ENCODE measurements at places on chromosomes 2 and 18.

DNA sequence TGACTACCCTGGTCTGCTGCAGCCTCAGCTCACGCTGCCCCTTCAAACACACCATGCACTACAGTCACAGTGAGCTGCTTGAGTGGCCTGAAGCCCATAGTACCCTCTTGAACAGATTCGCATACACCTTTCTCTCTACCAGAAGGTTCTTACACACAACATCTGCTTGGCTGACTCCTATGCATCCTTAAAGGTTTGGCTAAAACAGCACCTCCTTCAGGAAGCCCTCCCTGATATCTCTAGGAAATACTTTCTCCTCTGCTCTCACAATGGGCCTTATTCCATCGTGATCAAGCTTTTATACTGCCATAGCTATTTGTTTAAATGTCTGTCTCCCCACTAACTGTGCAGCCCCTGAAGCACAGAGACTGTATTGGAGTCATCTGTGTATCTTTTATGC is 31.5 kb downstream of the TGFBRAP1 start:
- DNase-seq = no peak

DNA sequence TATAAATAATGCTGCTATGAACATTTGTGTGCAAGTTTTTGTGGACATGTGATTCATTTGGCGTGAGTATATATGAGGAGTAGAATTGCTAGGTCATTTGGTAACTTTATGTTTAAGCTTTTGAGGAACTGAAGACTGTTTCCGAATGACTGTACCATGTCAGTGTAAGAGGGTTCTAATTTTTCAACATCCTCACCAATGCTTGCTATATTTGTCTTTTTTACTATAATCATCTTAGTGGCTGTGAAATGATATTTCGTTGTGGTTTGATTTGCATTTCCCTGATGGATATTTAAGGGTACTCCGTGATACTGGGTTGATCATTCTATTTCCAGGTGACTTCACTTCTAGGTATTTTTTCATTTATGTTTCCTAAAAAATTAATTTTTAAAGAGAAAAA is 241.1 kb downstream of the BCL2 start:
- no peak for DNase-seq

GRCh38 chr2:26011990-26012856 is 21.7 kb upstream of the RAB10 start:
- no peak for DNase-seq

GRCh38 chr2:215979620-215980019 is 33.7 kb downstream of the MREG start:
- no peak for DNase-seq

DNA sequence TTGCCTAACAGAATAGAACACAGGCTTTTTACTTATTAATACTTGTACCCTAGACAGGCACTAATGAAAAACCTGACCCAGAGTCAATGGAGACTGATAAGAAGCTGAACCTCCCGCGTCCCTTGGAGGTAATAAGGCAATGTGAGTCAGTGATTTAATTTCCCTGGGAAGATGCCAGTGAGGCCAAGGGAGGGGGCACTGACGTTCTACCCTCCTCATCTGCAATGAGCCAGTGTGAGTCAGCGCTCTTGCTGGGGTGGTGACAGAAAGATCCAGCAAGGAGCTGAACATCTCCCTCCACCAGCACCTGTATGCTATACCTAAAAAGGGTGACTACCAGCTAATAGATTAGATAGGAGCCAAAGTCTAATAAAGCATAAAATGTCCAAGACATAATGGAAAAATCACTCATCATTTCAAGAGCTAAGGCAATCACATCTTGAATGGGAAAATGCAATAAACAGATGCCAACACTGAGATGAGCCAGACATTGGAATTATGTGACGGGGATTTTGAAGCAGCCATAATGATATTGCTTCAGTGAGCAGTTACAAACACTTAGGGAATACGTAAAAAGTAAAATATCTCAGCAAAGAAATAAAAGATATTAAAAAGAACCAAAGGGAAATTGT is 116.9 kb downstream of the TPGS2 start:
- peak; percentile 16 for DNase-seq

GRCh38 chr18:79373736-79374135 is 22.0 kb upstream of the NFATC1 start:
- DNase-seq = no peak

GRCh38 chr2:28610583-28611201 is 114.8 kb downstream of the PLB1 start:
- DNase-seq = no peak

GRCh38 chr2:121074293-121074932 is 210.6 kb downstream of the TFCP2L1 start:
- DNase-seq = peak; percentile 85

GRCh38 chr2:236440110-236440881 is 129.3 kb upstream of the ACKR3 start:
- DNase-seq = no peak

DNA sequence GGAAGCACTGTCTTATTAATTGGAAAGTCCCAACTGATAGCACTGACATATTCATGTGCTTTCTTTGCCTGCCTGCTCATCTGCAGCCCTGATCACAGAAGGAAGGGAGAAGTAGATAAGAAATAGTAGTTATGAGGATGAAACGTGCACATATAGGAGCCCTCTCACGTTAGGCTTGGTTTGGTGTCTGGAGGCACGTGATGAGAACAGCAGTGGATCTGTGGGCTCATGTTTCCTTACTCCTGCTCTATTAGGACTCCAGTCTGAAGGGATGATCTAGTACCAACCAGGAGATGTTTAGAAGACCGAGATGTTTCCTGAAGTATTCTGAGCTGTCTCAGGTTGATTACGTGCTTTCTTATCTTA is 84.9 kb downstream of the MAP4K4 start:
- DNase-seq = no peak

DNA sequence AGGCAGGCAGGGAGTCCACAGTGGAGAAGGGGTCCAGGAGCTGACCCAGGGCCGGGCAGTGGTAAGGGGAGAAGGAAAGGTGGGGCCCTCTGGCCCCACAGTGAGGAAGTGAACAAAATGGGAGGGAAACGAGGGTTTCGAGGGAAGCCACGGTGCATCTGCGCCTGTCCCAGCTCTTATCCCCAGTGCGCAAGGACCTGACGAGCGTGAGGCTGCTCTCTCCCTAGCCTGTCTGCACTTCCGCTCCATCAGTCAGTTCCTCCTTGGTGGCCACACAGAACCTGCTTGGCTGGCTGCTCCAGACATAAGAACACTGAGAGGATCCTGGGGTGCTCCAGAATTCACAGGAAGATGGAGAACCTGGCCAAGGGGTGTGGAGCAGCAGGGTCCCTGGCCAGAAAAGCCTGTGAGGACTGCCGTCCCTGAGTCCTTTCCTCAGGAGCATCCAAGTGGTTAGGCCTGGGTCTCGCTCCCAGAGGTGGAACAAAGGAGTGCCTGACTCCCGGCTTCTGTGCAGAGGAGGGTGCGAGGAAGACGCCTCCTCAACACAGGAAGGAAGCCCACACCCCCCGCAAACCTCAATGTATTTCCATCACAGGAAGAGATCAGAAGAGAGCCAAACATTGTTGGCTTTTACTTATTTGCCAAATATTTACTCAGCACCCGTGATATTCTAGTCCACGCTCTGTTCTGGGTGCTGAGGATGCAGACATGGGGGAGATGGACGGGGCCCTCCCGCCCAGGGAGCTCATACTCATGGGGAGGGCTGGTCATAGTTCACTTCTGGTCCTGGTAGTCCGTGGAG is 43.7 kb upstream of the SEMA4C start:
- no peak for DNase-seq

GRCh38 chr2:71226096-71226964 is 573 bp downstream of the PAIP2B start:
- DNase-seq = no peak

DNA sequence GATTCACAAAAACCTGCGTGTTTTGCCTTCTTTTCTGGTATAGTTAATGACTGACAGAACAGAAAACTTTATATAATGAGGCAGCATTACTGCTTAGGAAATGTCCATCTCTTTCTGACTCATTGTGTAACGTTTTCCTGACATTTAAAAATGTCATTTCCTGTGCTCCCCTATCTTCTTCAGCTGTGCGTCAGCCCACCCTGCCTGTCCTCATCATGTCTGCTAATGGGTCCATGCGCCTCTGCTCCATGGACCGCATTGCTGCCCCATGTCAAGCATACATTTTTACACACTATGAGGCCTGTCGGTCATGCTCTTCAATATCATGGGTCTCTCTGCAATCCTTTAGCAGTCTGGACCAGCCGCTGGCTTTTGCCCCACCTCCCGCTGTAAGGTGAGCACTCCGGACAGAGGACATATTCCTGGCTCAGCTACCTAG is 234.3 kb downstream of the CDCA7 start:
- DNase-seq = no peak

GRCh38 chr18:34741401-34741800 is 31.3 kb downstream of the DTNA start:
- DNase-seq = no peak

- DNase-seq = no peak
Observed at GRCh38 chr2:49913025-49913424, 758.7 kb upstream of the FSHR start.

- DNase-seq = no peak
Observed at GRCh38 chr2:108029496-108029895, 43.2 kb downstream of the SLC5A7 start.

- DNase-seq = no peak
Observed at GRCh38 chr18:41347057-41347456, 608.0 kb upstream of the PIK3C3 start.

- DNase-seq = peak; percentile 32
Observed at GRCh38 chr2:74822771-74823566, 11.0 kb upstream of the HK2 start.

DNA sequence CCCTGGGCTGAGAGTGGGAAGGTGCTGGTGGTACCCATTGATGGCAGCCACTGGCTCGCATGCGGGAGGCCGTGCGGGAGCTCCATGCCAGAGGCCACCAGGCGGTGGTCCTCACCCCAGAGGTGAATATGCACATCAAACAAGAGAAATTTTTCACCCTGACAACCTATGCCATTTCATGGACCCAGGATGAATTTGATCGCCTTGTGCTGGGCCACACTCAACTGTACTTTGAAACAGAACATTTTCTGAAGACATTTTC is 12.9 kb upstream of the UGT1A1 start:
- DNase-seq = no peak

DNA sequence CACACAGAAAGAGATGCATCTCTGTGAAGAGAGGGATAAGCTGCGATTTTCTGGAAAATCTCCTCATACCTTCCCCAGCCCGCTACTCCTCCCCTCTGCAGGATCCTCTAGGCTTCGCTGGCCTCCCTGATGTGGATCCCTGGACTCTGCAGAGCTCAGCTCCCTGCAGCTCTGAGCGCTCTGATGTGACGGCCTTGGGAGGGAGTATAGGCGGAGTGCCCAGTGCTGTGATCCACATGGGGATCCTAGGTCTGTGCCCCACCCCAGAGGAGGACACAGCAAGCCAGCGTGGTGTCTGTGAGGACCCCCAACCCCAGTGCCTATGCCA is 111.0 kb downstream of the GYPC start:
- DNase-seq = no peak

- no peak for DNase-seq
Observed at GRCh38 chr2:122098306-122098705, 342.9 kb downstream of the TSN start.

DNA sequence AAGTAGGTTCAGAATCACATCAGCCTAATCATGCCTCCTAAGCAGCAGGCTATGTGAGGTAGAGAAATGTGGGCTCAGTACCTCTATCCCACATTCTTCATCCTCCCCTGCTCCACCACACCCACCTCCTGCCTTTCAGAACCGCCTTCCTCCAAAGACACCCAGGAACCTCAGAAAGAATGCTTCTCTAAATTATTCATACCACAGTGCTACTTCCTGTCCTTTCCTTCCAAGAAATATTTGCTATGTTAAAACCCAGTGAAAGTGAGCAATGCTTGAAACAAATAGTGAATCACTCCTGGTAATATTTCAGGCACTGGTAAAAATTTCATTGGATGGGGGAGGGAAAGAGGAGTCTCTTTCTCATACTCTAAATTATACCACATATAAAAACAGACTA is 24.0 kb upstream of the CREB1 start:
- DNase-seq = no peak

DNA sequence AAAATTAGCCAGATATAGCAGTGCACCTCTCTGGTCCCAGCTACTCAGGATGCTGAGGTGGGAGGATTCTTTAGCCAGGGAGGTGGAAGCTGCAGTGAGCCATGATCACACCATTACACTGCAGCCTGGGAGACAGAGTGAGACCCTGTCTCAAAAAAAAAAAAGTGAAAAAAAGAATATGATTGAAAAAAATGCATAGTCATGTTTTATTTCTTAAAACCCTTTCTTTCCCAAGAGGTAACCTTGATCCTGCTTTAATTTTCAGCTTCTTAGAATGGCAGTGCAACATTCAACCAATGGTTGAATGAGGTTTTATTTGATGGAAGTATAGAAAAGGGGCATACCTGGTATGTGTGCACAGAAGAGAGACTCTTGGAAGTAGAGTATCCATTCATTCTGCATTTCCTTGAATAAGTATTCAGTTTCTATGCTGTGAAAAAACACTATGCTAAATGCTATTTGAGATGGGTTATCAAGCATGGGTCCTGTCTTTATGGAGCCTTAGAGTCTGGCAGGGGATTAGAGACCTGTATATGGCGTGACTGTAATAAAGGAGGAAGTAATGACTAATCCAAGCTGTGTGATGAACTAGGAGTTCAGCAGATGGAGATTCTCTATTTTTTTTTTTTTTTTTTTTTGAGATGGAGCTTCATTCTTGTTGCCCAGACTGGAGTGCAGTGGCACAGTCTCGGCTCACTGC is 146.3 kb downstream of the WDSUB1 start:
- DNase-seq = no peak

GRCh38 chr2:86625096-86625495 is 1.4 kb upstream of the RNF103 start:
- DNase-seq = no peak

- DNase-seq = no peak
Observed at GRCh38 chr2:78455586-78455985, 569.9 kb upstream of the REG3G start.

- no peak for DNase-seq
Observed at GRCh38 chr2:192901446-192901845, 706.7 kb upstream of the TMEFF2 start.

DNA sequence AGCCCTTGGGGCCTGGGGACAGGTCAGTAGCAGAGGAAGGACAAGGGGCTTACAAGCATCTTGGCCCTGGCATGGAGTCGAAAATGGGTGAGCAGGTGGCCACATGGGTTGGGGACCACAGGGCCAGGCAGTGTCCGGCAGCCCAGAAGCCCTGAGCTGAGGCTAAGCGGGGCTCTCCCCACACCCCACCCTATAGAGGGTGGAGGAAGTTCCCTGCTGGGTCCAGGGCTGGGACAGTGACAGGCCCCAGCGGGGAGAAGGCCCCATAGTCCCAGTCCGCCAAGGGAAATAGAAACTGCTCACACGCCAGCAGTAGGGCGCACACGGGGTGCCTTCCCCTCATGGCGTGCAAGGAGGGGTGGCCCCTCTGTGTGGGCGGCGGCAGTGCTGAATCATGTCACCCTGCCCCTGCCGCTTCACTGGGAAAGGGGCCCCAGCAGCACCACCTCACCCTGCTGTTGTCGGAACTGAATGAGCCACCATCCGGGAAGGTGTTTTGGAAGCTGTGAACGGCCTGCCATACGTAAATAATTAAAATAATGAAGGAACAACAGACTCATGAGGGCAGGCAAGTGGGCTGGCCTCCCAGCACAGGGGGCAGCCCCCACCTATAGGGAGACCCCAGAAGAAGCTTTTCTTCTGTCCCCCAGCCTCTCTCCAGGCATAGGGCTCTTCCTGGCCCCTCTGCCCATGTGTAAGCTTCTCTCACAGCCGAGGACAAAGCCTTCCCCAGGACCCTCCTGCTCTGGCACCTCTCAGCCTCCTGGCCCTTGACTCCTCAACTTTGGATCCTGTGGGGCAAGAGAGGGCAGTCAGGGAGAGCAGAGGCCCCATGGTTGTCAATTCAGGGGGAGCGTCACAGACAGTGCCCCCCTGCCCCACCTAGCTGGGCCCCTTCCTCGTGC is 12.7 kb upstream of the DUSP2 start:
- no peak for DNase-seq

Data from NCI-H446 (cell line).